ENCODE measurements at places on chromosomes 6 and 20.

DNA sequence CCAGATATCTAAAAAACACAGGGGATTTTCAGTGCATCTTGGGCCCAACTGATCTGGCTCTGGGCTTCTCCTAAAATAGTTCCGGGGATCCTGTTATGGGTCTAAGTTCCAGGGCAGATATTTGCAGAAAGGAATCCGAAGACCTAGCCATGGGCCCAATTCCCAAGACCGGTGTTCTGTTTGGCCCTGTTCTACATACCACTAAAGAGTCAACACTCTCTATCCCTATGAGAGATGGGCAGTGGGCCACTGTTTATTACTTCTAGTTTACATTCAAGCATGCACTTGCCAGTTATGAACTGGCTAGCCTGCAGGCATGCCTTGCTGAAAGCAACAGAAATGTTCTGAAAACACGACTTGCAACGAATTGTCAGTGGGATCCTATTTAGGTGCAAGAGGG is 87.4 kb upstream of the PLCB4 start:
- DNase-seq = no peak

GRCh38 chr6:18260448-18261106 is 3.8 kb downstream of the DEK start:
- DNase-seq = no peak

DNA sequence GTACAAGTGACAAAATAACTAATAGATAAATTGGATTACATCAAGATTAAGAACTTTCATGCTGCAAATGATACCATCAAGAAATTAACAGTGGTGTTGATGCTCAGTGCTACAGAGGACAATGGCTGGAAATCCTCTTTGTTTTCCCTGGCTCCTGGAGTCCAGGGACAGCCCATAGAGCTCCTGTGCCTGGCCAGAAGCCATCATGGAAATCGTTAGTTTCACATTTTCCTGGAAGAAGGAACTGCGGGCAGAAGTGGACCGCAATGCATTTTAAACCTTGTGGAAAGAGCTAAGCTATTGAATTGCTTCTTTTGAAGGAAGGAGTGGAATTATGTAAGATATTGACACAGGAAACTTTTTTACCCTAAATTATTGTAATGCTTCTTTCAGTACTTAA is 276.0 kb downstream of the GJA1 start:
- no peak for DNase-seq

DNA sequence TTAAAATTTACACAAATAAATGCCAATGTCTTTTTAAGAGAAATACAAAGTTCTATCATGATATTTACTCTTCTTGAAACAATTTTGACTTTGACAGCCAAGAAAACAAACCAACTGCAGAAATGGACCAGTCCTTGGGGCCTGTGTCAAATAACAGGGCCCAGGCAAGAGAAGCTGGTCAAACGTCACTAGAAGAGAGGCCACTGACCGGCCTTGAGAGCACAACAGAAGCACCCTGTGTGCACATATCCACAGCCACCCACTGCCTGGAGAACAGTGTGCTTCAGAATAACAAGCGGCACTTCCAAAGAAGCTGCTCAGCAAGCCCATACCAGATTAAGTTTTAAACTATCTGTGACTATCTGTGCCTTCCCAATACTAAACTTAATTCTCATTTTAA is 14.8 kb downstream of the APMAP start:
- peak; percentile 30 for DNase-seq

GRCh38 chr6:22029171-22029570 is 267.7 kb downstream of the PRL start:
- no peak for DNase-seq

GRCh38 chr6:31586599-31587281 is 663 bp downstream of the LST1 start:
- DNase-seq = peak; percentile 77

- peak; percentile 55 for DNase-seq
Measured at GRCh38 chr6:257774-258173, 34.5 kb upstream of the DUSP22 start.

GRCh38 chr6:126206504-126207246 is 133.2 kb upstream of the CENPW start:
- DNase-seq = no peak

- no peak for DNase-seq
Measured at GRCh38 chr20:21126581-21126870, 644 bp downstream of the KIZ start.

GRCh38 chr6:28693033-28693750 is 167.5 kb downstream of the GPX5 start:
- DNase-seq = no peak

DNA sequence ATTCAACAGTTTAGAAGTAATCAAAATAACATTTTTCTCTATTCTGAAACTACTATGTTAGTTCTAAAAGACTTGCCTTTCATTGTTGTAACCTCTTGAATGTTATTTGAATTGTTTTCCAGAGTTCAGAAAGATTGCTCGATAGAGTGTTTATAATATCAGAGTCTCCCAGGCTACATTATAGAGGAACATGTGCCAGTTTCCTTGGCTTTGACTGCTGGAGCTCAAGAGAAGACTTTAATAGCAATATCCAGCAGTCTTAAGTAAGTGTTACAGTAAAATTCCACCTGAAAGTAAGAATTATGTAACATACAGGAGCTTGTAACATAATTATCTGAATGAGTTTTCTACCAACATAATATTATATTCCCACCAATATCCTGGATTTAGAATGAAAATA is 991.8 kb upstream of the ADGRB3 start:
- DNase-seq = no peak

GRCh38 chr20:16816192-16816591 is 68.0 kb downstream of the OTOR start:
- DNase-seq = no peak

GRCh38 chr6:28005975-28006374 is 48.9 kb downstream of the OR2B6 start:
- no peak for DNase-seq

- no peak for DNase-seq
Measured at GRCh38 chr6:7550433-7550801, 8.9 kb downstream of the DSP start.

DNA sequence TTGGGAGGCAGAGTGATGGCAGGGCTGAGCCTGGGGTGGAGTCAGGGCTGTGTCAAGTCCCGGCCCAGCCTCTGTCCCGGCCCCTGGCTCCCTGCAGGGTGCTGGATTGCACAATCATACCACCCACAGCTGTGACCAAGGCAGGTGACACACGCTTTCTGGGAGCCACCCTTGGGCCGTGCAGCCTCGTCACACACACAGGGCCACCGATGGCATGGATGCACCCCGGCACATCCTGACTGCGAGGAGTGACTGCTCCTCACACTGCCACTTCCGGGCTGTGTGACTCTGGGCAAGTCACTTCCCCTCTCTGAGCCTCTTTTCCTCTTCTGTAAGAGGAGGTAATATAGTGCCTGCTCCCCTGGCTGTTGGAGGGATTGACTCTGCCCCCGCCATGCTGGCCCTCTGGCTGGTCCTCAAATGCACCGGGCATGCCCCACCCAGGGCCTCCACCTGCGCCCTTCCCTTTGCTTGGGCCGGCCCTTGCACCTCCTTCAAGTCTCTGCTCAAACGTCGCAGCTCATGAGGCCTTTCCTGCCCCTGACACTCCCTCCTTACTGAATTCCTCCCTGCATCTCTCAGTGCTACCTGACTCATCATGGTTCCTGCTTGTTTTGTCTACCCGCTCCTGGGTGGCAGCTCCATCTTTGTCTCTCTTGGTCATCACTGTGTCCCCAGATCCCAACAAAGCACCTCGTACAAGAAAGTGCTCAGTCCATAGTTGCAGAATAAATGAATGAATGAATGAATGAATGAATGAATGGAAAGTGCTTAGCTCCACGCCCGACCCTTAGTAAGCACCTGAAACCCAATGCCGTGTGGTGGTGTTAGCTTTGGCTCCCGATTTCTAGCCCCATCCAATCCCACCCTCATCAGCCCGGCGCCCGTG is 93.5 kb downstream of the CEBPB start:
- DNase-seq = no peak

GRCh38 chr6:44772838-44773237 is 385.3 kb downstream of the CDC5L start:
- no peak for DNase-seq

- no peak for DNase-seq
Measured at GRCh38 chr6:40457261-40457660, 129.9 kb downstream of the LRFN2 start.

GRCh38 chr20:46772901-46773300 is 63.5 kb downstream of the SLC2A10 start:
- DNase-seq = no peak

GRCh38 chr6:108872141-108872557 is 23.9 kb downstream of the ARMC2 start:
- peak; percentile 64 for DNase-seq

DNA sequence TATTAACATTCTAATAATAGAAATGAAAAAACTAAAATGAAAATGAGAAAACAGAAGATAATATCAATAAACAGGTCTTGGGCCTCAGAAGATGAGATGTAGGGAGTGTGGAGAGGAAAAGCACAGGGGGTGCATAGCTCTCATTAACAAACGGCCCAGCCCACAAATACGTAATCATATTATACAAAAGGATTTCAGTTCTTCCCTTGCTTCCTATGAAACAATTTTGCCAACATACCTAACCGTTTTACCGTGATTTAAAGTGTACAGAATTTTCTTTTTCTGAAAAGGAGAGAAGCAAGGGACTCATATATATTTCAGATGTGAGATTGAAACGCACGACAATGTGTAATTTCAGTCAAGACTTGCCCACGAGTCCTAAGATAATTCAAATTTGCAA is 136.0 kb downstream of the HFE start:
- no peak for DNase-seq

DNA sequence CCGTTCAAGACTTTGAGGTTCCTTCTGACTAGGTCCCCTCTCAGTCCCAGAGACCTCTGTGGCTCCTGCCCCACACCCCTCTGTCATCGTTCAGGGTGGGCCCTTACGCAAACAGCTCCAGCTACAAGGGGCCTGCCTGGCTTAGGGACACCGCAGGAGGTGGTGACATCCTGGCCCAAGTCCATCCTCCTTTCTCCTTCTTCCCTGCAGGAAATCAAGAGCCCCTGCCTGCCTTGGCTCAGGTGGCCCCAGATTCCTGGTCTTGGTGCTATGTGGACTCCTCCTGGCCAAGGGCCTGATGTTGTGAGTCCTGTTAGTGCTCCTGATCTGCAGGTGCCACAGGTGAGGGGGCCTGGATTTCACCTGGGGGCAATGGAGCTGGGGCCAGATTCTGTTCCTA is 8.1 kb downstream of the TREML4 start:
- DNase-seq = peak; percentile 51

GRCh38 chr6:90462102-90462501 is 124.8 kb downstream of the MAP3K7 start:
- DNase-seq = peak; percentile 21

DNA sequence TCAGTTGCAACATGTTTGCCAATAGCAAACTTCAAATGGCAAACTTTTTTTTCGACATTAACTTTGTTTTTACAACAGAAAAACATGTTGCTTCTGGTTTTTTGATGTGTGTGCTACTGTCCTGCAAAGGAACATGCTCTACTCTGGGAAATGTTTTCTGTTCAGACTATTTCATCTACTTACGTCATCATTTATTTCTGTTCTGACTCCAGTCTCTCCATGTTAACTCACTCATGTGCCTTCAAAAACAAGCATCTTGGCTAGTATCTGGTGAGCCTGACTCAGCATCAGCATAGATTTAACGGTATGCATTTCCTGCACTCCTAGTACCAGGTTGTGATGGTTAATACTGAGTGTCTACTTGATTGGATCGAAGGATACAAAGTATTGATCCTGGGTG is 36.1 kb upstream of the MAP7 start:
- no peak for DNase-seq

GRCh38 chr6:128807577-128807976 is 75.4 kb upstream of the LAMA2 start:
- no peak for DNase-seq

DNA sequence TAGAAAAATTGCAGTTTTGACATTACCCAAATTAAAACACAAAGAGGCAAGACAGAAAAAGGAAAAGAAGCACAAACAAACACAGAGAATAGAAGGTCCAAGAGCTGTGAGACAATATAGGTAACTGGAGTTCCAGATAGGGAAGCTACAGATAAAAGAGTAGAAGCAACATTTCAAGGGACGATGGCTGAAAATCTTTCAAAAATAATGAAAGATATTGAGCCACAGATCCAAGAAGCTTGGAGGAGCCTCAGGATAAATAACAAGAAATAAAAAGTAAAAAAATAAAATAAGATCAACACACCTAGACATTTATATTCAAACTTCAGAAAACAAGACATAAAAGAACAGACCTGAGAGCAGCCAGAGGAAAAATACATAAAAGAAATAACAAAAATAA is 164.9 kb downstream of the FNDC1 start:
- DNase-seq = no peak

DNA sequence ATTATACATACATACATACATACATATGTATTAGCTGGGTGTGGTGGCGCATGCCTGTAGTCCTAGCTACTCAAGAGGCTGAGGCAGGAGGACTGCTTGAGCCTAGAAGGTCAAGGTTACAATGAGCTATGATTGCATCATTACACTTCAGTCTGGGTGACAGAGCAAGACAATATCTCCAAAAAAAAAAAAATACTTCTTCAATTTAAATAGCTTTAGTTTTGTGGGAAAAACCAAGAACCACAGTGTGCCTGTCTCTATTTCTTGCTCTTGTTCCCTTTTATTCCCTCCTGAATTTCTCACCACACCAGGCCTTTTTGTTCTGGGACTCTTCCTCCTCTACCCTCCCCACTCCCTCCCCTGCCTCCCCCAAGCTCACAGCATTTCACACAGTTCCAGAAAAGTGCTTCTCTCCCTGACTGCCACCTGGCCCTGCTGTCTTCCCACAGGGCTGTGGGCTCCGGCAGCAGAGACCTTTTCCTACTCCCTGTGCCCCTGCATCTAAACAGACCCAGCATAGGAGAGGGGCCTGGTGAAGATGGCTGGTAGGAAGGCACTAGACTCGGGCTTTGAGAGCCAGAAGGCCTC is 1.3 kb downstream of the C20orf203 start:
- no peak for DNase-seq

DNA sequence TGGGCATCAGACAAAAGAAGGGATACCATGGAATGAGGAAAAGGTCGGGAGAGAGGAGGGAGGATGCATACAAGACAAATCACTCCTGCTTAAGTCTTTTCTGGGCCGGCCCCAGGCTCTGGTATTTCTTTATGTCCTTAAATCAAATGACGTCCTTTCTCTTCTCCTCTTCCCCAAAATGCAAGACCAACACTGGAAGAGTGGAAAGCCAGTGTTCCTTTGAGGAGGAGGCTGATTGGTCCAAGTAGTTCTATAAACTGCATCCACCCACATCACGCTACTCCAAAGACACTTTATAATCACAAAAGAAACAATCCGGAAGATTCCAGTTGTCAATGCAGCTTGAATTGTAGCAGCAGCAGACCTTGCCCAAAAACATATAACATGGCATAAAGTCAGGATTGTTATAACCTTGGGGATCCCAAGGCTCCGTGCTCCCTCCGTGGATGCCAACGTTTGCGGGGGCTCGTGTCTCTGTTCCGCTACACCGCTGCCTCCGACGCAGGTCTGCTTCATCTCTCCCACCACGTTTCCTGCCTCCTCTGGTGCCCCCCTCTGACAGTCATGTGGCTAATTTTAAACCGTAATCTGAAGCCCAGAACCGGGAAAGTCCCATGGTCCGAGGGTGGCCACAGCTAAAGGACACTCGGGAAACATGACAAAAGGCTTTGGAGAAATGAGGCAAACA is 47.1 kb downstream of the MCUR1 start:
- DNase-seq = peak; percentile 77

All from activated CD8-positive, alpha-beta memory T cell treated with anti-CD3 and anti-CD28 coated beads for 24 hours (primary cell).